ENCODE measurements at places on chromosomes 3 and 15.
A peak's percentile ranks its signal among the peaks of the same experiment; 100 is the strongest.

- DNase-seq = no peak
These were observed 19.4 kb upstream of the LMCD1 start for GRCh38 chr3:8482263-8482662.

GRCh38 chr3:159950156-159950898 lies 38.3 kb upstream of the IL12A start:
- DNase-seq = no peak

DNA sequence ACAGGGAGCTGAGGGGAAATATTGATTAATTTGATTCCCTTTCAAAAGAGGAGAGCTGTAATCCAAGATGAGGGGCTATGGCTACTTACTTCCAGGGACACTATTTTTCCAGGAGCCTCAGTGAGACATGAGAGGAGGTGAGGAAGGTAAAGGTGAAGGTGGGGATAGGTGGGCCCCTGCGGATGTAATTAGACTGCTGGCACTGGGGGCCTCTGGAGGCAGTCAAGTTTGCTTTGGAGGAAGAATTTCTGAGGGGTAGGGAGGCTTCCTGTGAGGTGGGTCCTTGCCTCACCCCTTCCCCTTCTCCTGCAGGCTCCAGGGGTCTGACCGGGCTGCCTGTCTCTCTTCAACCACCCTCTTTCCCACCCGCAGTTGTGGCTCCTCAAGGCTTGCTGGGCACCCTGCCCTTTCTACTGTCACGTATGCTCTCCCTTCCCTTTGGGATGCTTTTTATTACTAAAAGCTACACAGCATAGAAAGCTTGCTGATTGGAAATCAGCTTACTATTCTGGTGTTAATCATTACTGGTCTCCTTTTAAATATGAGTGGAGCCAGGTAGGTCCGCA lies 22.5 kb downstream of the GASK1A start:
- no peak for DNase-seq

DNA sequence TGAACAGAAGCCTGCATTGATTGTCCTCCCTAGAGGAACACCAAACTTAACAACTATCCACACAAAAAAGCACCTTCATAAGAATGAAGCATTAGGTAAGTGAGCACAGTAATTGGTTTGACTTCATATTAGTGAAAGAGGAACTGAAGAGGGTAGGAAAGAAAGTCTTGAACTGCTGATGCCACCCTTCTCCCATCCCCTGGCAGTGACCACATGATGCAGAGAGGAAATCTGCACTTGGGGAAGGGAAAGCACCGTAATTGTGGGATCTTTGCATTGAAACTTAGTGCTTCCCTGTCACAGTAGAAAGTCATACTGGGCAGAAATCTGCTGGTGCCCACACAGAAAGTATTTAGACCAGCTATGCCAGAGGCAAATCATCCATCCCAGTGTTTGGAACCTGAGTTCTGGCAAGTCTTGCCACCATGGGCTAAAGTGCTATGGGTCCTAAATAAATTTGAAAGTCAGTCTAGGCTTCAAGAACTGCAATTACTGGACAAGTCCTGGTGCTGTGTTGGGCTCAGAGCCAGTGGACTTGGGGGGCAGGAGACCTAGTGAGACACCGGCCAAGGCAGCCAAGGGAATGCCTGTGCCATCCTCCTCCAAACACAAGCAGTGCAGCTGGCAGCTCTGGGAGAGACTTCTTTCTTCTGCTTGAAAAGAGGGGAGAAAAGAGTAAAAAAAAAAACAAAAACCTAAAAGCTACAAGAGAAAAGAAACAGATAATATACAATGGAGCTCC lies 63.6 kb downstream of the SLC15A2 start:
- DNase-seq = no peak

DNA sequence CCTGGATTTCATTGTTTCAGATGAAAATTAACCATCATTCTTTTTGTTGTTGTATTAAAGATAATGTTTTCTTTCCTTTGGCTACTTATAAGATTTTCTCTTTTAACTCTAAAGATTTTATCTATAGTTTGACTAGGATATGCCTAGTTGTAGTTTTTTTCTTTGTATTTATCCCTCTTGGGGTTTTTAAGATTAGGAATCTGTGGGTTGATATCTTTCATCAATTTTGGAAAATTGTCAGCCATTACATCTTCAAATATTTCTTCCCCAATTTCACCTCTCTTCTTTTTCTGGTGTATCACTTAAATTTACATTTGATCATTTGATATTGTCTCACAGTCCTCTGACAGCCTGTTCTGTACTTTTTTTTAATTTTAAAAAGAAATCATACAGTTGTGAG lies 32.5 kb upstream of the LIMD1 start:
- no peak for DNase-seq

DNA sequence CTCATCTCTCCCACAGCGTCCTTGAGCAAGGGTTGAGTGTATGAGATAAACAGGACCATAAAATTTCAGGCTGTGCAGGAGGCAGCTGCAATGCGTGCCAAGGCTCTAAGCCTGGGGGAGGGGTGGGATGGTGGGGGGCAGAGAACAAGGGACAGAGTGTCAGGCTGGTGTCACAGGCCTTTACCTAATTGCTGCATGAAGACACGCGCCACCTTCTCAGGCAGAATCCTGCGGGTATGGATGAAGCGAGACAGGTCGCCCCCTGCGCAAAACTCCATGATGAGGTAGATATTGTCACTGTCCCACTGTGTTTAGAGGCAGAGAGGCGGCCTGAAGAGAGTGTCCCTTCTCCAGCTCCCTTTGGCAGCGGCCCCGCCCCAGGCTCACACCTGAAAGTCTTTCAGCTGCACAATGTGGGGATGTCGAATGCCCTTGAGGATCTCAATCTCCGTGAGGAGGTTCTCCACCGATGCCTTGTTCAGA lies 1.0 kb downstream of the ULK3 start:
- DNase-seq = no peak

GRCh38 chr3:129123314-129124060 lies 1.9 kb upstream of the RAB43 start:
- DNase-seq = no peak

DNA sequence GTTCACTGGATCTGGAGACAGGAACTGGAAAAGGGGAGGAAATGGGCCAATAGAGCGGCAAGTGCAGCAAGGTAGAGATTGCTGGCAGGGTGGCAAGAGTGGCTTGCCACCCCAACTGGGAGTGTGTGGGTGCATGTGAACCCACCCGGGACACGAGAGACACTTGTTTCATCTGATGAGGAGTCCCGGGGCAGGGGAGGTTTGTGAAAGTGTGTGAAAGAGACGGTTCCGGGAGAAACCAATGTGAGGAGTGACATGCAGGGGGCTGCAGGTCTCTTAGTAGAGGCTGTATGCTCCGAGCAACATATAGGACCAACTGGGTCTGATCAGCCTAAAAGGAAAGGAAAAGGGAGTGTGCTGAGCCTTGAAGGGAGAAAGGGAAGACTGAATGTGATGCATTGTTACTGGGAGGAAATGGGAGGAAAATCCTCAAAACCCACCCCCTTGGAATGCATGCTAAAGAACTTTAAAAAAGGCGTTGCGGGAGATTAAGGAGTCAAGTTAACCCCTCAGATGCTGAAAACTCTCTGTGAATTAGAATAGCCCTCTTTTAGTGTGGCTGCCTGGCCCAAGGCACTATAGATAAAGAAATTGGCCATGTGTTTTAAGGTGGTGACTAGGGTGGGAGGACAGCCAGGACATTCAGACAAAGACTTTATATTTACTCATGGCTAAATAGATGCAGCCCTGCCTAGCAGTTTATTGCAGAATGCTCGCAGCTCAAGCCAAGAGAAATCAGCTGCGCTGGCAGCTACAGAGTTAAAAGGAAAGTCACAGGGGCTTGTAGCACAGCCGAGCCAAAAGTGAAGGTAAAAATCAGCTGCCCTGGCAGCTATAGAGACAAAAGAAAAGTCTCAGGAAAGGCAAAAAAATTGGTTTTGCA lies 9.1 kb upstream of the SLC9C1 start:
- DNase-seq = peak; percentile 10

DNA sequence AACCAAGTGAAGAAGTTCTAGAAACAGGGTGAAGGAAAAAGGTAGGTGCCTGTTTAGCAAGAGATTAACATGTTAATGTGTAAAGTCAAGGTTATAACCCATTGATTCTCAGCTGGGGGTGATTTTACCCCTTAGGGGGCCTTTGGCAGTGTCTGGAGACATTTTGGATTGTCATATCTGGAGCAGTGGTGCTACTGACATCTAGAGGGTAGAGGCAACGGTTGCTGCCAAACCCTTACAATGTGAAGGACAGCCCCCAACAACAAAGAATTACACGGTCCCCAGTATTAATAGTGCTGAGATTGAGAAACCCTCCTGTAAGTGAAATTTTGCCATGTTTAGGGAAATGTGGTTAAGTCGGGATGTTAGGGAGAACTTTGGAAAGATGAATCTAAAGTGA lies 74.7 kb downstream of the CRYBG3 start:
- no peak for DNase-seq
